ENCODE measurements at places on chromosomes 7 and 10. TPM values are rescaled to one million over a fixed set of nuclear protein-coding genes. Genes with fewer than 3 reads are reported as not detected.

Gene PRR15
- total RNA-seq: not detected

DNA sequence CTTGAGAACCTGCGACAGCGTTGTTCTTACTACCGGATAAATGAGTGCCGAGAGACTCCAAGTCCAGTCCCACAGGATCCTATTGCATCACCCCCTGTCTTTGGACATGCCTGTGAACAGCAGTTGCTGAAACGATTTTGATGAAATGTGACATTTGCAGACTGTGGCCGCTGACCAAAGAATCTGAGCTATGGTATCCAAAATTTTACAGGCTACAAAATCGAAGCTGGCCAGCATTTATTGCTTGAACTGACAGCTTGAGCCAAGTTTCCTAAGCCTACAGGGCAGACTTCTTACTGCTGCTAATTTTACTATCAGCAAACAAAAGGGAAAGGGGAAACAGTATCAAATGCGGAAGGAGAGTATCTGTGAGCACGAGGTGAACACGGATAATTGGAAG lies 12.1 kb upstream of the NPVF start:
- DNase-seq: no peak

- DNase-seq: no peak
These were observed 101.1 kb upstream of the ABCB5 start for GRCh38 chr7:20514364-20514763.

Gene CFAP46
- not detected for total RNA-seq

- no peak for DNase-seq
These were observed 32.1 kb downstream of the ASB4 start for GRCh38 chr7:95517870-95518269.

DNA sequence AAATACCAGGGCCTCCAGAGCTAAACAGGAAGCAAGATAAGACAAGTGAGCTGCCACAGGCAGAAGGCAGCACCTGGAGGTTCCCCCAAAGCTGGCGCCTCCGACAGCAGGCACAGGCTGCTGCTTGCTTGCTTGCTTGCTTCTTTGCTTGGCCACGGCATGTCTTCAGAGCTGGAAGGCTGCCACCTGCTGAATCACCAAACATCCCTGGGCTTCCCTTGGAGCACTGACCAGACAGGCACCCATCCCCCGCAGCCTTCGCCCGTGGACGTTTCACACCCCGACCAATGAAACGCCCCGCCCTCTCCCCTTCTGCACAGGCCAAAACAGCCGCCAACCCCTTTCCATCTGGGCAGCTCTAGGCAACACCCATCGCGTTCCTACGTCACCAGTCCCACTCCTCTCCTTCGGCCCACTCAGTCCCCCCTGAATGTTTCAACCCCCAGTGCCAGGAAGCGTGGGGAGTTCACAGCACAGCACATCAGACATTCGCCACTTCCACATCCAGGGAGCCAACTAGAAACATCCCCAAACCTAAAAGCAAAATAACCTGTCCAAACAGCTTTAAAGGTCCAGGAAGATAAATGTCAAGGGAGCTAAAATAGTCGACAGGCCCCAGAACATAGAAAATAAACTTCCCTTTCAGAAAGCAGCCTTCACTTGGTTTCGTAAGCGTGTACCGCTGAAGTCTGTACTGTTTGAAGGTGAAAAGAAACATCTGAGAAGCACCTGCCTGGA lies 1.6 kb downstream of the SGMS1 start:
- peak; percentile 53 for DNase-seq

DNA sequence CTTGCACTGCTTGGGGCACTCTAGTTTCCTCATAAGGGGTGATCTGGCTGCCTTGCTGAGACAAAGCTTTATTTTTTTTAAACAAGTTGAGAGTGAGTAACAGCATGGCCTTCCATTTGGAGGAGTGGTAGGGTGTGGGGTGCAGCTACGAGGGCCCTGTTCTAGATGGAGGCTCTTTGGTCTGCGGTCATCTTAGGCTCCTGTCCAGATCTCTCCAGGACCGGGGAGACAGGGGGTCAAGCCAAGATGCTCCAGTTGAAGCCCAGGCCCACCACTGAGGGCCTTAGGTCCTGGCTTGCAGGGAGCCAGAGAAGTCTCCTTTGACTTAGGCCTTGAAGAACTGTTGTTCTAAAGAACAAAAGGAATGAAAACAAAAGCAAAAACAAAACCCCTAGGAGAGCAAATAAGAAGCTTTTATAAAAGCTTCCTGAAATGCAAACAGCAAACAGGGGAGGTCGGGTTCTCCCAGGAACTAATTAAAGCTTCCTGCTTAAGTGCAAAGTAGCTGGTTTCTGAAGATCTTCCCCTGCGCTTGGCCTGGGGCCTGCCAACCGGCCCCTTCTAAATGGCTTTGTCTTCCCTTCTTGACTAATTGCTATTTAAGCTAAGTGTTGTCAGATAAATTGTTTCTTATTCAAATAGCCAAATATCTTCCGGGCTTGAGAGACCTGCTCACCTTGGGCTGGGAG lies 259.2 kb downstream of the GLRX3 start:
- DNase-seq: no peak

GRCh38 chr10:106557053-106557452 lies 607.5 kb downstream of the SORCS1 start:
- DNase-seq: no peak

DNA sequence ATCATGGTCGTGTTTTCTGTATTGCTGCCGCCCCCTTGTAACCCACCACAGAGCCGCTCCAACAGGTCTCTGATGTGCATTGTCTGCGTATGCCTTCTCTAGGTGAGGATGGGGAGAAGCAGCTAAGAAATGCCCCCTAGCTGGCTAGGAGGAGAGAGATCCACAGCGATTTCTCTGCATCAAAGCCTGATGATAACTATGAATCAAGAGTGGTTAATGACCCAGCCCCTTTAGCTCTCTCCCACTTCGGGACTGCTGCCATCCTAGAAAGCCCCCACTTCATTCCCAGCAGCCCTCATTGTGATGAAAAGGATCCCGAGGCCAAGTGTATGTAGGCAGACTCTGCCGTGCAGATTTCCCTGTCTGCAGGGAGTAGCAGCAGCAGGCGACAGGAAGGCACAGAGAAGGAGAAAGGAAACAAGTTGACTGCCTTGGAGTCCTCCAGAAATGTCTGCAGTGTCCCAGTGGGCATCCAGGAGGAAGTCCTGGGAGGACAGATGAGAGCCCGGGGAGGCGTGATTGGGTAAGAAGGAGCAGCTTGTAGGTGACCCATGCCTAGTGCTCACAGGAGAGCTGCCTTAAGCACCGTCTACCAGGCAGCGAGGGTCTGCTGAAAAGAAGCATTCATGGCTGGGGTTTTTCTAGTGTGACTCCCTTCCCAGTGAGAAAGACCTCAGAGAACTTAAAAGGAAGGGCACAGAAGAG lies 2.9 kb downstream of the PLXNA4 start:
- DNase-seq: no peak

DNA sequence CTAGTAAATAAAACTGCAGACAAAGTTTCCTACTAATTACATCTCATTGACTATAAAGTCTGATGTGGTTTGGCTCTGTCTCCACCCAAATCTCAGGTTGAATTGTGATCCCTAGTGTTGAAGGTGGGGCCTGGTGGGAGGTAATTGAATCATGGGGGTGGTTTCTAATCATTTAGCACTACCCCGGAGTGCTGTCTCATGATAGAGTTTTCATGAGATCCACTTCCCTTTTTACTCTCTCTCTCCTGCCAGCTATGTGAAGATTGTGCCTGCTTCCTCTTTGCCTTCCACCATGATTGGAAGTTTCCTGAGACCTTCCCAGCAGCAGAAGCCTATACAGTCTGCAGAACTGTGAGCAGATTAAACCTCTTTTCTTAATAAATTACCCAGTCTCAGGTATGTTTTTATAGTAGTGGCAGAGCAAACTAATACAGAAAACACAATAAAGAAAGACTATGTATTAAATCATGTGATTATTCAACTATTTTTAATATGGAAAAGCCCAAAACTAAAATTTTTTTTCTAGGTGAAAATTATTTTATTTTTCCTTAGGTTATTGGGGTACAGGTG lies 232.1 kb downstream of the FZD1 start:
- no peak for DNase-seq

Gene IDI2
- total RNA-seq: not detected

DNA sequence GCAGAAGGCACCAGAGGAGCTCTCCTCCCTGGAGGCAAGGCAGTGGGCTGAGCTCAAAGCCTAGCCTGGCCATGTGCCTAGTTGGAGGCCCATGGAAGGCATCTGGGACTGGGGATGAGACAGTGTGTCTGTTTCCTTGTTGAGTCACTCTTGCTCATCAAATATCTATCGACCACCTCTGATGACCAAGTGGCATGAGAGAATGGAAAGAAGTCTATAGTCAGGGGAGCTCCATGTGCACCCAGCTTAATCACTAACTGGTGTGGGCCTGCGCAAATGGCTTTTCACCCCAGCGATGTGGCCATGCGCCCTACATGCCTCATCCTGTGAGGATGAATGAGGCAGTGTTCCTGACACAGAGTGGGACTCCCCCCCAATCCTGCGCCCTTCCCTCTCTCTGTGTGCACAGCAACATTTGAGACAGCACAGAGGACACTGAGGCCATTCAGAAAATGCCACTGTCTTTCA lies 229.9 kb downstream of the RPS24 start:
- no peak for DNase-seq

DNA sequence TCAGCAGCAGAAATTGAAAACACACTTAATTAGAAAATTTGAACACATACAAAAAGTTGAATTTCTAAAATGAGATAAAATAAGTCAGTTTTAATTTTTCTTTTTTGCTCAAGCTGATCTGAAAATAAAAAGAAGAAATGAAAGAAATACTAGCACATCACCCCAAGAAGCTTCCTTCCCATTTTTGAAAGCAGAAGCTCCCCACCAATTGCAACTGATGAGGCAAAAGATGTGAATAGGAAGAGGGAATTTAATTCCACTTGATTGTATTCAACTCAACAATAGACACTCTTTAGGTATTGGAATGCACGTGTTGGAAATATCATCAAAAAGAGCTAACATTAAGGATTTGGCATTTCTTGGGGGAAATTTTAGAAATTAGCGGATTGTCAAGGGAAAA lies 175.8 kb downstream of the TRIL start:
- DNase-seq: no peak

GRCh38 chr7:64888901-64889685 lies 14.0 kb upstream of the ZNF273 start:
- no peak for DNase-seq

GRCh38 chr10:22752272-22752889 lies 38.0 kb upstream of the PIP4K2A start:
- DNase-seq: no peak

DNA sequence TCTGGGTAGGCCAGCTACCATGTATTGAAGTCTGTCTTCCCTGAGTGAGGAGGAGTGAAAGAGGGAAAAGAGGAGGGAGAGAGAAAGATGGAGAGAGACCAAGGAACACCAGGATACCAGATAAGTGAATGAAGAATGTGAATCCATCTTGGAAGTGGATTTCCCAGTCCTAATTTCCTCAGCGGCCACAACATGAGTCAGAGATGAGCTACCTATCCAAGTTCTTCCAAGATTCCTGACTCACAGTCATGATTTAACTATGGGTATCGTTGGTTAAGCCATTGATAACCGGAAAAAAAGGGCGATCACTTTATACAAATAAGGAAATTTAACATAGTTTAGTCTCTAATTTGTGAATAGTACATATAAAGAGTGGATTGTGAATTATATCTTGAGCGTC lies 561.8 kb downstream of the ATRNL1 start:
- DNase-seq: no peak

DNA sequence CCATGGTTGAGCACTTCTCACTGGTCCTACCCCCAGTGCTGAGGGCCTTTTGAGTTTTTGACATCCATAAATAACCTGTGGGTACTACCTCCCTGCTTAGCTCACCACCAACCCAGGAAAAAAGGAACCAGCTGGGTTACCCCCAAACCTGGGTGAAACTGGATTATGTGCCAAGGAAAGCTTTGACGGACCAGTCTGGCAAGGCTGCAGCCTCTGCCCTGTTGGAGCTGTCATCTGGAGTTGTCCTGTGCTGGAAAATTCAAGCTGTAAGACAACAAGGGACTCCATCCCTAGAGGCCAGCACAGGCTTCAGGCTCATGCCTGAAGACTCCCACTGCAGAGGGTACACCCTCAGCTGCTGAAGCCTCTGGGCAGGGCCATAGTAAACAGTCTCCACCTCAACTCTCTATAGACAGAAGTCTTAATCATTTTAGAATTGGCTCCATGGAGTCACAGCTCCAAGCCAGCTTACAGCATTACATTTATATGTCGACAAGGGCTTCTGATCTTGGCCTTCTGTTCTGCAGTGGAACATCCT lies 115.5 kb upstream of the AFAP1L2 start:
- DNase-seq: no peak

Gene DDC
- total RNA-seq: not detected

Gene SCIN
- 0.15 TPM for total RNA-seq

DNA sequence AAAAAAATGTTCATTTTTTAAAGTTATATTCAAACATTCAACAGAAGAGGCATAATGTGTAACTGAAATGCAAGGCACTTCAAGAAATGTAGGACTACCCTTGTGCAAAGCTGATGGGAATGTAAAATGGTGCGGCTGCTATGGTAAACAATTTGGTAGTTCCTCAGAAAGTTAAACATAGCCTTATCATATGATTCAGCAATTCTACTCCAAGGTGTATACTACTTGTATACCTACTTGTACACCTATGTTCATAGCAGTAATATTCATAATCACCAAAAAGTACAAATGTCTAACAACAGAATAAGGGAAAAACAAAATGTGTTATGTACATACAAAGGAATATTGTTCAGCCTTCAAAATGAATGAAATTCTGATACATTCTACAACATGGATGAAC lies 37.3 kb downstream of the TET1 start:
- no peak for DNase-seq

DNA sequence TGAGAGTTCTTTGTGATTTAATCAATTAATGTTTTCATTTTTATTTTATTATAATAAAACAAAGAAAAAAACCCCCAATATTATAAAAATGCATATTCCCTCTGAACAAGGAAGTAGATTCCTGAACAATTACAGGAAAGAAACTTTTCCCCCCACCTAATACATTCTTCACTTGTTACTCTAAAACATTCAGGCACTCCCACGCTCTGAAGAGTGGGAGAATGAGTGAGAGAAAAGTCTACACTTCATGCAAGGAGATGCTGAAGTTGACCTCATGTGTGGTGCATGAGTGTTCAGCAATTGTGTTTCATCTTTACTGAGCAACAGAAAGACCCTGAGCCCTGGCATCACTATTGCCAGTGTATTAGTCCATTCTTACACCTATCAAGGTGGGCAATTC lies 244.2 kb upstream of the IGFBP3 start:
- DNase-seq: no peak

Gene TMEM196
- total RNA-seq: not detected

GRCh38 chr7:21903020-21903786 lies 42.5 kb downstream of the CDCA7L start:
- no peak for DNase-seq

Gene AKR1D1
- not detected for total RNA-seq

GRCh38 chr10:60389413-60390025 lies at the start of gene ANK3:
TSS of gene ANK3 (minus strand) at chr10:60389875. CDS start at chr10:60389538, 337 bp downstream.
- no peak for DNase-seq

Gene NRF1
- 33.9 TPM for total RNA-seq

Measured in T-helper 17 cell (primary cell).